T-helper 17 cell (primary cell): ENCODE measurements at places on chromosomes 12 and 14. TPM values are rescaled to one million over a fixed set of nuclear protein-coding genes. Genes with fewer than 3 reads are reported as not detected.

DNA sequence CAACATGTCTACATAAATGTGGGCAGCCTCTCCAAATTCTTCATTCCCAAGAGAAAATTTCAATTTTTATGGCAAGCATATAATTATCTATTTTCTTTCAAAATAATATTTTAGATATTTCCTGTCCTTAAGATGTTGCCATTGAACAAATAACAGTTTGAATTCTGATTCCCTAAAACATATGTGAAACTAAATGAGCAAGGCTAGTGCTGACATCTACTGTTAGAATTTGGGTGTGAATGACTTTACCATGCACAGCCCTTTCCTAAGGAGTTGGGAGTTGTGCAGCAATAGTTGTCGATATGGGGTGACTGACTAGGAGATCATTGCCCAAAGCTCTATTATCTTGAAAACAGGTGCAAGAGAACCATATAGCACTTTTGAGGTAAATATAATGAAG, 108.2 kb upstream of the SLC38A4 start:
- DNase-seq: no peak

DNA sequence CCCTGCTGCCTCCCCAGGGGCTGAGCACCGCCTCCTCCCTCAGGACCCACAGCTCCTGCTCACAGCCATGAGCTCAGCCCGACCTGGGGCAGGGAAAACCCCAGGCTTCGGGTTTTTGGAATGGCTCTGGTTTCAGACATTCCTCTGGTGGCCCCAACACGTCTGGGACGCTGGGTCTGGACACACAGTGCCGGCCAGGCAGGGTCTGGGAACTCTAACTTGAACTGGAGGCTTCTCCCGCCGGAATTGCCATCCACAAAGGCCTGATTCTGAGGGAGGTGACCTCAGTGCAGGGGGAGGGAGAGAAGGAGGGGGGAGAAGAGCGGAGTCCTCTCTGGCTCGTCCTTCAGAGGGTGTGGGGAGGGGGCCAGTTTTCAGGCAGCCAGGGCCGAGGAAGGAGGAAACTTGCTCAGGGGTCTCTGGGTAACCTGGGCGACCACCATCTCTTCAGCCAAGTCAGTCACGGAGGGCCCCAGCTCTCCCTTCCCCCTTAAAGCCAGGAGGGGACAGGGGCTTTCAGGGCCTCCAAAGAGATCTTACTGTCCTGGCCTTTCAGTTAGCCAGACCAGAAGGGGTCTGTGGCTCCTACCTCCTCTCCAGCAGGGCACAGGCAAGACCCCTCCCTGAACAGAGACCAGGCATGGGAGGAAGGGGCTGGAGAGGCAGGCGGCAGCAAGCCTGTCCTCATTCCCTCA, 19.4 kb downstream of the NCKAP5L start:
- DNase-seq: no peak

- DNase-seq: no peak
These were observed 30.3 kb upstream of the CLIP1 start for GRCh38 chr12:122452701-122453285.

GRCh38 chr14:83611906-83612390, 1918.0 kb upstream of the FLRT2 start:
- DNase-seq: no peak

BEGAIN gene
- total RNA-seq: 4.5 TPM

- no peak for DNase-seq
These were observed 62.4 kb upstream of the BCL2L14 start for GRCh38 chr12:12008232-12008850.
